Islet precursor cell (in vitro differentiated cells): ENCODE measurements at places on chromosomes 3 and 15.

DNA sequence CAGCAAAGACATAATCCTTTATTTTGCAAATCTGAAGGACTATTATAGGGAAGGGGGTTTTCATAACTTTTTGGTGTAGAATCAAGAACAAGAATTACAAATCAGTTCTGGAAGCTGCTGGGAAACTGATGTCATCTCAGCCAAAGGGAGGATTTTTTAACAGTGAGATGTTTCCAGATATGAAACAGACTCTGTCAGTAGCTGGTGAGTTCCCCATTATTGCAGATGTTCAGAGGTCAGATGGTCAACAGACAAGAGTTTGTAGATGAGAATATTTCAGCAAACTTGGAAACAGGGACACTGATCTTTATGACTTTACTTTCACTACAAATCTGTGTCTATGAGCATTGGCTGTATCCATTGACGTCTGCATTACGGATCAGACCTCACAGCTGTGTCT, 71.9 kb upstream of the LPP start:
- DNase-seq: no peak

DNA sequence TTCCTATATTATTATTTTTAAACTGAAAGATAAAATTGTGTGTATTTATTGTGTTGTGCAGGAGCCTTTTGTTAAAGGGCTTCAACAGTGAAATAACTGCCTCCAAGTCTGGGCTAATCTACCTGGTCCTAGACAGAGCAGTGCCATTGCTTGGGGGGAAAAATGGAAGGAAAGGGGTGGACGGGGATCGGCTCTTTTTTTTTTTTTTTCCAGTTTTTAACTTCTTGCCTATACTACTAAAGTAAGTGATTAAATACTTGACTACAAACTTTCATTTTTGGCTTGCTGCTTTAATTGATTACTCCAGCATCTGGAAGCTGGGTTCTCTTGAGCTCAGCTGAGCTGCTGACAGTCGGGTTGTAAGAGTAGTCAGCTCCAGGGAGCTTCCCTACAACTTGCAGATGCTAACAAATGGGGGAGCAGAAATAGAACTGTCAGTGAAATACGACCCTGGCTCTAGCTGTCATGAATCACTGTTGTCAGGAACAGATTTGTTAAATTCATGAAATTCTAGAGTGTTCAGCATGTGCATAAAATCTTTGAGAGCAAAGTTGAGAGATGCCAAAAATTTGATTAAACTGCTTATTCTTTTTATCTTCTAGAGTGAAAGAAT, 276.7 kb downstream of the ROBO1 start:
- DNase-seq: no peak

- DNase-seq: peak; percentile 86
These were observed at the start of gene EEFSEC for GRCh38 chr3:128153156-128154041. Gene EEFSEC (plus strand): TSS chr3:128153481. CDS start chr3:128153508, 27 bp downstream.

GRCh38 chr3:172181932-172182586, 142.7 kb downstream of the FNDC3B start:
- DNase-seq: peak; percentile 93

- peak; percentile 12 for DNase-seq
These were observed 7.0 kb downstream of the ADIPOQ start for GRCh38 chr3:186849374-186849975.

GRCh38 chr3:34185301-34185700, 386.9 kb downstream of the PDCD6IP start:
- DNase-seq: no peak

GRCh38 chr3:22861426-22861825, 341.7 kb upstream of the UBE2E2 start:
- no peak for DNase-seq

- no peak for DNase-seq
These were observed 940 bp downstream of the BOC start for GRCh38 chr3:113212150-113212843.

DNA sequence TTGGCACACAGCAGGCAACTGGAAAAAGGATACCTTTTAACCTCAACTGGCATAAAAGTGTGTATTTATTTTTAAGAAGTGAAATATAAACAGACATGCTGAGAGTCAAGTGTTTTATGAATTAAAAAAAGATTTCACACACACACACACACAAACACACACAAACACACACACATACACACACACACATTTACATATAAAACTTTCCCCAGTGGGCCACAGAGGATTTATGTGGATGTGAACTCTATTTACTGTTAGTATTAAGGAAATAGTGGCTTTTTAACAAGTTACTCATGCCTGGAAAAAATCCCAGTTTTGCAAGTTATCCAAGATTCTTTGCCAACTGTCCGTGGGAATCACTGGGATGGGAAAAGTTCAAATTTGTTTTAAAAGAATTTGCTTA, 725.9 kb upstream of the NR2F2 start:
- DNase-seq: no peak

DNA sequence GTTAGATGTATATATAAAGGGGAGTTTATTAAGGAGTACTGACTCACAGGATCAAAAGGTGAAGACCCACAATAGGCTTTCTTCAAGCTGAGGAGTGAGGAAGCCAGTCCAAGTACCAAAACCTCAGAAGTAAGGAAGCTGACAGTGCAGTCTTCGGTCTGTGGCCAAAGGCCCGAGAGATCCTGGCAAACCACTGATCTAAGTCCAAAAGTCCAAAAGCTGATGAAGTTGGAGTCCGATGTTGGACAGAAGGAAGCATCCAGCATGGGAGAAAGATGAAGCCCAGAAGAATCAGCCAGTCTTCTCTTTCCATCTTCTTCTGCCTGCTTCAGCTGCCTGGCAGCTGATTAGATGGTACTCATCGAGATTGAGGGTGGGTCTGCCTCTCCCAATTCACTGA, 107.5 kb downstream of the BCHE start:
- DNase-seq: no peak

GRCh38 chr3:123722021-123722420, 137.2 kb upstream of the HACD2 start:
- DNase-seq: no peak

DNA sequence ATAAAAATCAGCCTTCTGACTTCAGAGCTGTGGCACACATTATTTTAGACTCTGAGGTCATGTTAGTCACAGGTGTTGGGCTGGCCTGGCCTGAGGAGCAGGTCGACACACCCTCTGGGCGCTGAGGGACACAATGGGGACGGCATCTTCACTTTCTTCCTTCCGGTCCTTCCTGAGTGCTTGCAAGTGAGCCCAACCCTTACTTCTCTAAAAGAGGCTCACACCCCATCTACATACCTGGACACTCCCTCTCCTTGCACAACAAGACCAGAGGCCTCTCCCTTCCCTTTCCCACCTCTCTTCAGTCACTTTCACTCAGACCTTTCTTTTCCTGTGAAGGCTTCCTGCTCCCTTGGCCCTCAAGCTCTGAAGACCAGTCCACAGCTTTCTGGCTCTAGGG, 85.4 kb downstream of the XXYLT1 start:
- DNase-seq: no peak

DNA sequence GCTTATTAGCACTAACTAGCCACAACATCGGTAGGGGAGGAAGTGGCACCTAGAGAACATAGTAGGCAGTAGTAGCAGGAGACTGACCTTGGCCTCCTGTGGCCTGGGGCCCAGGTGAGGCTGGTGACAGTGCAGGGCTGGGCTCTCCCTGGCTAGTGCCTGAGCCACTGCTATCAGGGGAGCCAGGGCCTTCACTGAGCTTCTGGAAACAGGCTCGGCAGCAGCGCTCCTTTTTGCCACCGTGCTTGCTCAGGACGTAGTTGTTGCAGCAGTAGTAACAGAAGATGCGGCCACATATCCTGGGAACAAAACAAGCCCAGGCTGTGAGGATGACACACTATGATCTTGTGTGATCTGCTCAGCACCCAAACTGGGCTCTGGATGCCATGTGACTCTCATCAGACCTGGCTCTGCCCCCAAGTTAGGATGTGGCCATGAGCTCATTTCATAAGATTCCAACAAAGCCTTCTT, 15.1 kb downstream of the CXCR6 start:
- DNase-seq: no peak

DNA sequence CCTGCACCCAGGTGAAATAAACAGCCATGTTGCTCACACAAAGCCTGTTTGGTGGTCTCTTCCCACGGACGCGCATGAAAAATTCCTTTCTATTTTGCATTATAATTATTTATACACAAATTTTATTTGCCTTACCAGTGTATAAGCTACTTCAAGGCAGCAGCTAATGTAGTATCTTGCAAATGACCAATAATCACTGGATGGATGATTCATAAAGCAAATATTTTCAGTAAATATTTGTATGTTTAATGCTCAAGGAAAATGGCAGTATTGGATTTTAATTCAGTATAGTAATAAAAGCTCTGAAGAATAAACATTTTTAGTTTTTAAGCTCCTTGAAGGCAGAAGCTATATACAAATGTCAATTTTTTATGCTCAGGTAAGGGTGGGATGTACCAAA, 158.7 kb upstream of the NANOGP8 start:
- DNase-seq: no peak

- no peak for DNase-seq
These were observed 26.1 kb upstream of the TM4SF4 start for GRCh38 chr3:149448331-149448831.

GRCh38 chr15:82040862-82041261, 5.0 kb downstream of the MEX3B start:
- peak; percentile 71 for DNase-seq

- DNase-seq: peak; percentile 65
These were observed 521.0 kb downstream of the GABRG3 start for GRCh38 chr15:27491666-27492621.

- DNase-seq: no peak
These were observed 21.3 kb downstream of the EFCC1 start for GRCh38 chr3:129022114-129023007.

GRCh38 chr3:194121891-194122631, 13.9 kb upstream of the HES1 start:
- DNase-seq: no peak

DNA sequence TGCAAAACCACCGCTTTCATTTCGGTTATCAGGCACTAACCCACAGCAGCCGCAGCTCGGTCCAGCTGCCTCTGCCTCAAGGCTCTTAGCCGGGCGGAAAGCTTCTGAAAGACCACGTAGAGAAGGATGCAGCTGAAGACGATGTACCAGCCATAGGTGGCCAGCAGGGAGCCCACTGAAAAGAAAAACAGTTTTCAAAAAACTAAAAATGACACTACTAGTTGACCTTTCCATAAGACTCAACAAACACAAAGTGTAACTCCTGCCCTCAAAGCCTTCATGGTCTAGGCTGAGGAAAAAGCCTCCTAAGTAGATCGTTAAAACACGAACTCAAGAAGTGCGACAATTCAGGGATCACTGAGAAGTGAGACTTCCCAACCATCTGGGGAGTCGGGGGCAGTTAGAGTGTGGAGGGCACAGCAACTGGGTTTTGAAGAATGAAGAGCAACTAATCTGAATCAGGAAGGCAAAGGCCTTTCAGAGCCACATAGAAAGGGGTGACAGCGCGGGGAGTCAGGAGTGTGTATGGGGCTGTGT, 716 bp downstream of the SELENOS start:
- no peak for DNase-seq

DNA sequence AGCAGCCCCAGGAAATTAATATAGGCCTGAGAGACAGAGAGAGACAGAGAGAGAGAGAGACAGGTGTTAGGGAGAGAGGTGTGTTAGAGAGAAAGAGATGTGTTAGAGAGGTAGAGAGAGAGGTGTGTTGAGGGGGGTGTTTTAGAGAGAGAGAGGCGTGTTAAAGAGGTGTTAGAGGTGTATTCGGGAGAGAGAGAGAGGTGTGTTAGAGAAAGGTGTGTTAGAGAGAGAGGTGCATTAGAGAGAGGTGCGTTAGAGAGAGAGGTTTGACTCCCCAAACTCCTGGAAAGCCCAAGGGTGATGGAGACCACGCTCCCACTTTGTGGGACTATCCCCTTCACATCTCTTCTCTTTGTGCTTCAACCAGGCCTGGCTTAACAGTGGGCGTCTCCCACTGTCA, 95.5 kb downstream of the CACNA2D3 start:
- peak; percentile 29 for DNase-seq

GRCh38 chr3:14472471-14473351, 67.4 kb downstream of the GRIP2 start:
- DNase-seq: peak; percentile 98

DNA sequence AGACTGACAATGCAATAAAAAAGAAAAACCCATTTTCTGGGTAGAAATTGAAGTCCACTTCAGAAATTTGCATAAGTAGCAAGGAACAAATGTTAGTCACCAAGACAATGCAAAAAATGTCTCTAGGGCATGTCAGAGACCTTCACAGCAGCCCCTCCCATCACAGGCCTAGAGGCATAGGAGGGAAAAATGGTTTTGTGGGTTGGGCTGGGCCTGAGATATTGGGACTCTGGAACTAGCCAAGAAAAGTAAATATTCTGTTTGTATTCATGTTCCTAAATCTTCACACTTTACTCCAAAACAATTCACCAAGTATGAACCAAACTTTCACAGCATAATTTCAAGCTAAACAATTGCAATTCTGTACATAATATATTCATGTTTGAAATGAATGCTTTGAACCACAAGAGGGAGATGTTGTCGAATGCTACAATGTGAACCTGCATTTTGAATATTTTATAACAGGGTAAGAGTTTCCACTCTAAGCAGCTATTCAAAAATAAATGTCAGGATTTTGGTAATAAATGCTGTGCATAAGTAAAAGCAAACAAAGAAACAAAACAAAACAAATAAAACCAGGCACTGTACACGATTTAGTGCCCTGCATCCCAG, 429.2 kb downstream of the OTOL1 start:
- no peak for DNase-seq

DNA sequence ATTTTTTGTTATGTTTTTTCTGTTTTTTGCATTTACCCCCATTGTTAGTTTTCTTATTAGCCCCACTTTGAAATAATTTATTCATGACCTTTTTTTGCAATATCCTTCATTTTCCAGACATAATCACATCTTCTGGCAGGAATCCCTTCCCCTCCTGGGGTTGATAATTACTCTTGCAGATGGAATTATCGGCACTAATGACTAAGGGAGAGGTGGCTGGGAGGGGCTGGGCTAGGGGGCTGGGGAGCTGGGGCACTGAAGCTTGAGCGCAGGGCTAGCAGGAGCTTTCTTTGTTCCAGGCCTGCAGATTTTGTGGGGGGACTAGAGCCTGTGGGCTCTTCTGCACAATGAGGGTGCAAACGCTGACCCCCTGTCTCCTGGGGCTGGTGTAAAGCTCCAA, 77.8 kb downstream of the RAB11A start:
- DNase-seq: no peak

GRCh38 chr3:124172816-124173215, 180.9 kb upstream of the ROPN1 start:
- no peak for DNase-seq

DNA sequence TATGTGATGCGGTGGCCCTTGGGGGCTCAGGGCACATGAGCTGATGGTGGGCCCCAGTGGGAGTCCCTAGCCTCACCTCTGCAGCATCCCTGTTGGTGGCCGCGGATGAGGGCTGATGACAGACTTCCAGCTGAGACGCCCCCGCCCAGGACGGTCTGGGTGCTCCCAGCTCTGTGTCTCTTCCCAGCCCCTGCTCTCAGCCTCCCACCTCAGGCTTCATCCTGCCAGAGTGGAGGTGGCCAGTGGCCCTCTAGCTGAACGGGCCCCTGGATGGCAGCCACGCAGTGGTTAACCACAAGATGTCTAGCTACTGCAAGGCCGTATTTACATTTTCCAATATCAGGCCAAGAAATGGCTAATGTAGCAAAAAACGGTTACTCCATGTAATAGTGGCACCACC, 205.3 kb upstream of the LINGO1 start:
- peak; percentile 43 for DNase-seq

- no peak for DNase-seq
These were observed 846.7 kb downstream of the EPHA3 start for GRCh38 chr3:89954137-89954536.
